ENCODE measurements at places on chromosomes 1 and 21. TPM values are rescaled to one million over a fixed set of nuclear protein-coding genes. Genes with fewer than 3 reads are reported as not detected.

Gene EFNA1
- 17.5 TPM for total RNA-seq

Gene NTMT2
- not detected for total RNA-seq

Gene SMCP
- total RNA-seq = not detected

Gene NPR1
- total RNA-seq = 49.8 TPM

Gene DMBX1
- total RNA-seq = not detected

Gene RHD
- not detected for total RNA-seq

Gene WNT3A
- not detected for total RNA-seq

Gene IL20
- not detected for total RNA-seq

Gene A3GALT2
- 0.67 TPM for total RNA-seq

Gene ZMYND12
- total RNA-seq = not detected

Gene ST6GALNAC5
- total RNA-seq = 7.3 TPM

Gene KLHDC9
- total RNA-seq = 7.1 TPM

Gene ADCY10
- total RNA-seq = not detected

Gene FCRL2
- total RNA-seq = 0.27 TPM

Gene TLR5
- 6.8 TPM for total RNA-seq

Gene MAN1C1
- 38.1 TPM for total RNA-seq

Gene LIPI
- not detected for total RNA-seq

Gene HES3
- not detected for total RNA-seq

Gene DNM3
- 1.9 TPM for total RNA-seq

Gene FAM151A
- not detected for total RNA-seq

Gene SLC9C2
- not detected for total RNA-seq

Gene HSD3B2
- not detected for total RNA-seq

Gene PEX14
- 12.0 TPM for total RNA-seq

Gene RBP7
- 4.5 TPM for total RNA-seq

Gene SASS6
- 2.9 TPM for total RNA-seq

Gene PGLYRP4
- total RNA-seq = not detected

Gene CFAP107
- total RNA-seq = not detected

Gene PLEKHO1
- 231 TPM for total RNA-seq

Gene RIPPLY3
- total RNA-seq = not detected

Gene CCDC190
- not detected for total RNA-seq

Gene BMP8B
- total RNA-seq = 4.5 TPM

Gene OPRD1
- 0.08 TPM for total RNA-seq

Gene AGBL4
- total RNA-seq = not detected

Gene KRTAP12-2
- total RNA-seq = not detected

Gene KMO
- 0.62 TPM for total RNA-seq

Gene GUCA2A
- total RNA-seq = not detected

Gene HOOK1
- total RNA-seq = 2.0 TPM

Gene NECTIN4
- total RNA-seq = 1.9 TPM

Gene FCGR3B
- total RNA-seq = 2.0 TPM

Gene FAM177B
- not detected for total RNA-seq

Gene LAPTM5
- total RNA-seq = 75.4 TPM

Gene WNT4
- total RNA-seq = 0.12 TPM

Gene AIM2
- total RNA-seq = not detected

Gene KCNJ10
- not detected for total RNA-seq

Gene FAM131C
- total RNA-seq = not detected

Gene THRAP3
- 100 TPM for total RNA-seq

Gene CYP4Z1
- not detected for total RNA-seq

Gene TMEM269
- not detected for total RNA-seq

Gene LEFTY2
- 1.1 TPM for total RNA-seq

Gene AK5
- total RNA-seq = 1.9 TPM

Gene C1orf216
- 23.6 TPM for total RNA-seq

Gene FCRL4
- 0.35 TPM for total RNA-seq

Gene FCER1A
- total RNA-seq = 1.6 TPM

Gene UTS2
- 0.42 TPM for total RNA-seq
